ENCODE measurements at places on chromosomes 2 and 18. TPM values are rescaled to one million over a fixed set of nuclear protein-coding genes. Genes with fewer than 3 reads are reported as not detected.

- no peak for DNase-seq
Observed at GRCh38 chr2:99858951-99859596, 283.3 kb downstream of the AFF3 start.

GRCh38 chr18:725646-726045 is 13.2 kb upstream of the ENOSF1 start:
- no peak for DNase-seq

DNA sequence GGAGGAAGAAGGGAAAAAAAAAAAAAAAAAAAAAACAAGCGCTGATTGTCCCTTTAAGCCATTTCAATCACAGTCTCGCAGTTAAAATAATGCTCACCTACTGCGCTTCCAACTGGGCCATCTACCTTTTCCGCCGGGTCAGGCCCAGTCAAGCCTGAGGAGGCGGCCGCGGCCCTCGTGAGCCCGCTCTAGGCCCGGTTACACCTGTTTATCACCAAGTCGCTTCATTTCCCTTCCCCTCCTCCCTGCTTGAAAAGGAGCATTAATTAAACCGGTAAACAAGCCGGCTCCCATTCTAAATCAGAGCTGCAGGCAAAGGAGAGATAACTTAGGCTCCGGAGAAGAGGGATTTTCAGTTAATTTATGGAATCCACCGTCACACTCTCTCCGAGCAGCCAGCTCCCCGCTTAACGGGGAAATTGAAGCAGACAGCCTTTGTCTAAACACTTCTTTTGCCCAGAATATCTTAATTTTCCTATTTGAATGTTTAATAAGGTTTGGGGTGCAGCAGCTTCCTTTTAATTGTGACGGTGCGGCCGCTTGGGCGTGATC is 140.1 kb upstream of the SIX3 start:
- no peak for DNase-seq

Gene LRRTM1
- total RNA-seq = 1.2 TPM

DNA sequence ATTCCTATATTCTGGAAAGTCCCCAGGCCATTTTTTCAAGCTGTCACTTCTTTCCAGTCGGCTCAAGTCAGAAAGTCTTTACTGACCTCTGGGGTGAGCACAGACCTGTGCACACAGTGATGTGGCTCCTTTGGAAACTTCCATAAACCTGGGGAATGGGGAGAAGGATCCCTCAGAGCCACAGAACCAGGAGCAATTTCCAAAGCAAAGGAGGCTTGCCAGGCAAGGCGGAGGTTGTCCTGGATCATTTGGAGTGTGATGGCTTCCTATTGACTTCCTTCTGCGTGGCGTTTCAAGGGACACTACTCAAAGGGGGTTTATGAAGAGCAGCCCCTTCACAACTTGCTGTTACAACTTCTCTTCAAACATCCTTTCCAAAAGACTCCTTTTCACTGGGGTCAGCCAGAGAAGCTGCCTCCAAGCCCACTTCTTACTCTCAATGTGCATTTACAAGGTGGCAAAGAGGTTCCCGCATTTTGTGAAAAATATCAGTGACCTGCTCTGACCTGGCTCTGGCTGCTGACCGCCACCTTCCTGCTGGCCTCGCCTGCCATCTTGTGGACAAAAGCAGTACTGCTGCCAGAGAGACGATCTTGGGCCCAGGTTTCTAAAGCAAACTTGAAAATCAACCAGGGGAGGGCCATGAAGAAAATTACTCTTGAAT is 18.2 kb upstream of the TMEM247 start:
- peak; percentile 80 for DNase-seq

GRCh38 chr2:235382179-235382578 is 111.7 kb upstream of the AGAP1 start:
- no peak for DNase-seq

- no peak for DNase-seq
Observed at GRCh38 chr18:33579349-33580215, 1.6 kb downstream of the ASXL3 start.

Gene CDCA7
- total RNA-seq = 0.86 TPM

Gene CROCC2
- 0.09 TPM for total RNA-seq

Gene DSG4
- not detected for total RNA-seq

Gene SAG
- total RNA-seq = not detected

- no peak for DNase-seq
Observed at GRCh38 chr2:101892377-101892776, 99.4 kb upstream of the IL1R2 start.

GRCh38 chr2:218125095-218125494 is 733 bp upstream of the CXCR2 start:
- DNase-seq = no peak

GRCh38 chr2:236764716-236765115 is 195.1 kb downstream of the ACKR3 start:
- no peak for DNase-seq

DNA sequence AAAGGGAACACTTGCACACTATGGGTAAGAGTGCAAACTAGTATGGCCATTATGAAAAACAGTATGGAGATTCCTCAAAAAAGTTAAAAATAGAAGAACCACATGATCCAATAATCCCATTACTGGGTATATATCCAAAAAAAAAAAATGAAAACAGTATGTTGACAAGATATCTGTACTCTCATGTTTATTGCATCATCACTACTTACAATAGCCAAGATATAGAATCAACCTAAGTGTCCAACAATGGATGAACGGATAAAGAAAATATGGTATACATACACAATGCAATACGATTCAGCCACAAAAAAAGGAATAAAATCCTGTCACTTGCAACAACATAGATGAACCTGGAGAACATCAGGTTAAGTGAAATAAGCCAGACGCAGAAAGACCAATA is 73.3 kb downstream of the LOXHD1 start:
- no peak for DNase-seq

GRCh38 chr2:40204268-40204667 is 247.6 kb downstream of the SLC8A1 start:
- no peak for DNase-seq

- DNase-seq = no peak
Observed at GRCh38 chr2:6820903-6821584, 44.7 kb downstream of the CMPK2 start.

- peak; percentile 19 for DNase-seq
Observed at GRCh38 chr2:231189571-231190495, 8.6 kb upstream of the ARMC9 start.

Gene HJURP
- 1.9 TPM for total RNA-seq

Gene TLX2
- total RNA-seq = 0.12 TPM

Gene RFTN2
- 5.5 TPM for total RNA-seq

- DNase-seq = no peak
Observed at GRCh38 chr2:134420920-134421319, 167.0 kb downstream of the MGAT5 start.
